ENCODE measurements at places on chromosomes 1 and 21. TPM values are rescaled to one million over a fixed set of nuclear protein-coding genes. Genes with fewer than 3 reads are reported as not detected.

GRCh38 chr1:4638345-4638729, 16.1 kb upstream of the AJAP1 start:
- DNase-seq = peak; percentile 50

The TRABD2B gene
- total RNA-seq = not detected

DNA sequence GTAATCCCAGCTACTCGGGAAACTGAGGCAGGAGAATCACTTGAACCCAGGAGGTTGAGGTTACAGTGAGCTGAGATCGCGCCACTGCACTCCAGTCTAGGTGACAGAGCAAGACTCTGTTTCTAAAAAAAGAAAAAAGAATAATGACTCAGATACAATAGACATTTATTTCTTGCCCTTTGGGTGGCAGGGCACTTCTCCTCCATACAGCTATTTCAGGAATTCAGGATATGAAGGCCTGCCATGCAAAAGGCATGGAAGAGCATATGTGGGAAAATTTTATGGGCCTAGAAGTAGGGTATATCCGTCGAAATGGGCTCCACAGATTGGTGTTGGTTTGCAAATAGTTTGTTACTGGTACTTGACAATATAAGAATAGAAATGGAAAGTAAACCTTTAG, 20.2 kb upstream of the POGZ start:
- peak; percentile 65 for DNase-seq

The NES gene
- 0.37 TPM for total RNA-seq

The HSD3B1 gene
- not detected for total RNA-seq

The IFI44 gene
- total RNA-seq = 536 TPM

- no peak for DNase-seq
Observed at GRCh38 chr21:18000981-18001686, 182.0 kb upstream of the C21orf91 start.

DNA sequence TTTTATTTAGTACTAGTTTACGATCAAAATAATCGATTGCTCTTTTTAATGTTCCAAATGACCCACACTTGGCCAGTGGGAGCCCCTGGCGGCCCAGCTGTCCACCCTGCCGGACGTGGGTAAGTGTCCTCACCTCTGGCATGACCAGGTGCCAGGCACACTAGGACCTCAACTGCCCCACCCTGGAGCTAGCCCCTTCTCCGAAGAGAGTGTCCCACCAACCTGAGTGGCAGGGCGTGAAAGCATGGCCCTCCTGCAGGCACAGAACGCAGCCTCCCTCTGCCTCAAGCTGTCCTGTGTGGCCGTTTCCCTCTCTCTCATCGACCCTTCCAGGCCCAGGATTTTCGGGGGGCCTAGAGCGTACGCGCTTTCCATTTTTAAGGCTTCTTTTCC, 32.9 kb upstream of the AGPAT3 start:
- DNase-seq = no peak

GRCh38 chr1:100250264-100250663, 630 bp upstream of the DBT start:
- no peak for DNase-seq

- peak; percentile 68 for DNase-seq
Observed at GRCh38 chr1:178055779-178056471, 38.0 kb upstream of the RASAL2 start.

DNA sequence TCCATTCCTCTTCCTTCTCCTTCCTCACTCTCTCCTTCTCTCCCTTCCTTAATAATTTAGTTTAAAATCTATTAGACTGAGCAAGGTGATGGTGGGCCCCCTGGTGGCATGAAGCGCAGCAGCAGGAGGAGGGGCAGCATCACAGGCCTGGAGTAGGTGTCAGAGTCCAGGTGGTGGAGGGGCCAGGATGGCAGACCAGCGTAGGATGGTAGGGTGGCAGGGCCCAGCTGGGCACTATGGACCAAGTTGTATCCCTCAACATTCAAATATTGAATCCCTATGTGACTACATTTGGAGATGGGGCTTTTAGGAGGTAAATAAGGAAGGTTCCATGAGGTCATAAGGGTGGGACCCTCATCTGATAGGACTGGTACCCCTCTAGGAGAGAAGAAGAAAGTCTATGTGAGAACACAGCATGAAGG, 61.0 kb downstream of the WDR4 start:
- DNase-seq = no peak

DNA sequence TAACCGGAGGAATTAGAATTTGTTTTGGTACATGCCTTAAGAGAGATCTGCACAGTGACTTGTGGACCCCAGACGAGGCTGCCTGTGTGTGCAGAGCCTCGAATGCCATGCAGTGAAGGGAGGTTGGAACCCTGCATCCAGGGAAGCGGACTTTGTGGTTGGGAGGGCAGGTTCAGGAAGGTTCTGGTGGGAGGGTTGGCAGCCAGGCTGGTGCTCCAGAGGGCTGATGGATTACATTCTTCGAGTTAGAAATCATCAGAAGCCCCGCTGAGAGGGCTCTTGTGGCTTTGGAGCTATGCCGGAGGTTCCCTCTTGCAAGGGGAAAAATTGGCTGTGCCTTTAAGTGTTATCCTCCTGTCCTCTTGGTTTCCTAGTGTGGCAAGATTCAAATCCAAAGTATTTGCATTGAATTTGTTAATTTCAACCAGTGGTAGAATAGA, 21.1 kb downstream of the ROR1 start:
- peak; percentile 80 for DNase-seq

DNA sequence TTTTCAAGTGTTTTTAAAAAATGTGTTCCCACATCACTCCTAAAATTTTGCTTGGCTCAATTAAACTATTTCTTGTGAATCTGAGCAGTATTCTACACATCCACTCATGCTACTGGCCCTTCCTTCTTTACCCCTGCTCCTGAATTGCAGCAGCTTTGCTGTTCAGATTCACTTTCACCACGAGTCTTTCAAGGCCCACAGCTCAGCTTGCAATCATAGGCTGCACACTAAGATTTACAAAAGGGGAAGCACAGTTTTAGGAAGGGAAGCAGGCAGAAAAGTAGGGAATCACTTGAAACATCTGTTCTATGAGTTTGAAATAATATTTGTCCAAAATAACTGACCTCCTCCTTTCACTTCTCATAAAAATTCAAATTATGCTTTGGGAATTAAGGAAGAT, 70.9 kb upstream of the EDEM3 start:
- no peak for DNase-seq

DNA sequence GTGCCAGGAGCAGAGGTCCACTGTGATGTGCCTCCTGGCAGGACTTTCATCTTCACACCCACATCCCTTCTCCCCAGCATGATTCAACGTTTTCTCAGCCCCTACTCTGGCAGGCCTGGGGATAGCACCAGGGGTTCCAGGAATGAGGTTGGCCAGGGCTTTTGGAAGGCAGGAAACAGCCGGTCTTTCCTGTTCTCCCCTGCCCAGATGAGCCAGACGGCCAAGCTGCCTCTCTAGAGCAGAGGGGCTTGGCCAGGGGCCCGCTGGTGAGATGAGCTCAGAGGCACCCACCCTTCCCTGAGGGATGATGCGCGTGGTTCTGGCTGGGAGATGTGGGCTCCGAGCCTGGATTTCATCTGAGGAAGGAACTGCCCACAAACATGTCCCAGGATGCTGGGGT, 4.3 kb upstream of the MFAP2 start:
- peak; percentile 87 for DNase-seq

GRCh38 chr1:208209286-208209685, 34.9 kb downstream of the PLXNA2 start:
- DNase-seq = peak; percentile 23

- DNase-seq = no peak
Observed at GRCh38 chr1:156050376-156050775, 3.2 kb downstream of the UBQLN4 start.

- DNase-seq = peak; percentile 91
Observed at GRCh38 chr1:19033926-19034680, 77.6 kb upstream of the IFFO2 start.
